ENCODE measurements at places on chromosomes 5 and 9. TPM values are rescaled to one million over a fixed set of nuclear protein-coding genes. Genes with fewer than 3 reads are reported as not detected.

DNA sequence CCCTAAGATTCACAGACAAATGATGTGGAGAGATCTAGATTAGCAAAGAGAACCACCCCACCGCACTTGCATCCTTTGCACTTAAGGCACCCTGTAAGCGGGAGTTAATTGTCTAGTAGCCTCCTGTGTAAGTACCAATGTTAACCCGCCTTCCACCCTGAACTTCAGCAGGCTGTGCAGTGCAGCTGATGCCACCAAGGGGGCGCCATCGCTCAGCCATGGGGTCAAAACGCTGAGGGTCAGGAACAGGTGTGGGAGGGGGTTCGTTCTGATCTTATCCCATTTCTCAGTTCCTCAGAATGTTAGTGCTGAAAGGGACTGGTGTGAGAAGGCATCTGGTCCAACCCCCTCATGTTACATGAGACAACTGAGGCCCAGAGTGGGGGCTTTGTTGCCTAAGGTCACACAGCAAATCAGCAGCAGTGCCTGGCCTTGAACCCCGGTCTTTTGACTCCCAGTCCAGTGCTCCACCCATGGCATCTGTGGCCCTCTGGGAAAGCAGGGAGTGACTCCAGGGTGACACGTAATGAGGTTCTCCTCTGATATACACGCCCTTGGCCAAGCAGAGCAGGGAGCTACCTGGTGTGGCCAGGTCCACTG, 57.3 kb downstream of the CYFIP2 start:
- DNase-seq: no peak

DNA sequence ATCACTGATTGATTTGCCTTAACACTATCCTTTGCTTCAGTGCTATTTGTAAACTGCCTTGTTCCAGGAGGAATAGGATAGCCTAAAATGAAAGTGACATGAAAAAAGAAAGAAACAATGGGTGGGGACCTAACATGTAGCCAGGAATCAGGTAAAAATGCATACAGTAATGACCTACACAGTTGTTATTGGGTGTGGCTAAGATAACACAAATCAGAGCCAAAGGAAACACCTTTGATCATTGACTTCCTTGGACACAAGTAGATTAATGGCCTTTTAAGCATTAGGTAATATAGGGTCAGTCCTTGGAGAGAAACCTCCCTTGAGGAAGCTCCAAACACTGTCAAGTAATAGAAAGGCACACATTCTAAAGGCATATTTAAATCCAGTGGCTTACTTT, 220.4 kb downstream of the TRPM3 start:
- no peak for DNase-seq

- no peak for DNase-seq
Observed at GRCh38 chr9:10005206-10005605, 607.6 kb downstream of the PTPRD start.

DNA sequence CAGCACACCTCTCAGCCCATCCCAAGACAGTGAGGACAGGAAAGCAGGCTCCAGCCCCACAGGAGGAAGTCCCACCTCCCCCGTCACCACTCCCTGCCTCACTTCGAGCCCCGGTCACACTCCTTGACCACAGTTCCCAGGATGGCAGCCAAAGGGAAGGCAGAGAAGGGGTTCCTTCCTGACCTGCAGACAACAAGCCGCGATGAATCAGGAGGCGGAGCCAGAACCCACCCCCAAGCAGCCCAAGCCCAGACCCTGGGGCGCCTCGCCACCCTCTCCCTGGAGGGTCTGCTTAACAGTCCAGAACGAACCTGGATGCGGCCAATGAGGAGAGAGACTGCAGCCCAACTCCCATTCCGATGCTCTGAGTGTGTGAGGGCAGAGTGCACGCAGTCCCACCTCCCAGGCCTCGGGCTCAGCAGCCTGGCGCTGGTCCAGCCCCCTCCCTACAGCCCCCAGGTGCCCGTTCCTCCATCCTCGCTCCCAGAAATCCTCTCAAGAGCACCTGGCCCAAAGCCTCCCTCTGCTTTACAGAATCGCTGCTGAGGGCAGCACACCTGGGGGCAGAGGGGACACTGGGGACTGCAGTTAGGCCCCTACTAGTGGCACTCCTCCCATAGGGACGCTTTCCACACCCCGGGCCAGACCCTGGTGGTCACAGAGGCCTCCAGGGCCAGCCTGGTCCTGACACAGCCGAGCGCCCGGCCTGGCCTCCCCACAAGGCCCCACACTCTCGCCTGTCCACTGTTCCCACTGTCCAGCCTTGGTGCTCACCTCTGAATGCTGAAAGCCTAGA, 69.6 kb upstream of the LRRTM2 start:
- no peak for DNase-seq

GRCh38 chr9:132775720-132776119, 102.4 kb downstream of the AK8 start:
- DNase-seq: no peak

The PRUNE2 gene
- total RNA-seq: 83.9 TPM

GRCh38 chr5:21831145-21831787, 1021.9 kb downstream of the CDH12 start:
- no peak for DNase-seq

DNA sequence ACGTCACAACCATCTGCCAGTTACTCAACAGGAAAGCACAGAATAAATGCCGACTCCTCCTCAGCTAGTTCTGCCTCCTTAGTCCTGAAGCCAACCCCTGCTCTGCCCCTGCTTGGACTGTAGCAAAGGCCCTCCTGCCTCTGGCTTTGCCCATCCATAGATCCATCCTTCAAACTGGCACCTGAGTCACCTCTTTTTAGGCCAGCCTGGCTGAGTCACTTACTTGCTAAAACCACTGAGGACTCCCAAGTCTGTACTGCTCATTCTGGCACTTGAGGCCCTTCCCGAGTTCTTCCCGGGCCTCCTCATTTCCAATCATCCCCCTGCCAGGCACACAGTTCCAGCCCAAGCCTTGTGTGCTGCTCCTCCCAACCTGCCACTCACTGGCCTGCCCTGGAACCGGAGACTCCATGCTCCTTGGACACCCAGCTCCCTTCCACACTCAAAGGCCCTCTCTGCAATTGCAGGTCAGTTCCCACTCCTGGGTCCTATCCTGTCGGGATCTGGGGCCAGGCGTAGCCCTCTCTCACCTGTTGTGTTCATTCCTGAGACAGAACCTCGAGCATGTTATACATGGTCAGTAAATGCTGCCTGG, 220.1 kb downstream of the DAB2IP start:
- no peak for DNase-seq

GRCh38 chr5:90402521-90403255, 6.9 kb downstream of the CETN3 start:
- no peak for DNase-seq

DNA sequence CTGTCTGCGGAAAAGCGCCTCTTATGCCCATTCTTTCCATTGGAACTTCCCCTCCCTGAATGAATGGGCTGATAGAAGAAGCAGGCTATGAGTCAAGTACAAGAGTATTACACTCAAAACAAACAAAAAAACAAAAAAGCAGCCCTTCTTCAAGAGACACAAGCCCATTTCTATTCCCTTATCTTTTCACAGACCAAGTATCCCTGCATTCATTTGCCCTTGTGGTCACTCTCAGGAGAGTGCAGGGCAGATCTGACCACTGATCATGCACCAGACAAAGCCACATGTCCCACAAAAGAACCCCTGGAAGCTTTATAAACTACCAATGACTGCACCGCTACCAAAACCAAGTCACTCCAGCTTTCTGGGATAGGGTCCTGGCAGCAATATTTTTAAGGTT, 262.5 kb upstream of the TAS2R1 start:
- DNase-seq: no peak

The LCN2 gene
- total RNA-seq: 1.9 TPM

DNA sequence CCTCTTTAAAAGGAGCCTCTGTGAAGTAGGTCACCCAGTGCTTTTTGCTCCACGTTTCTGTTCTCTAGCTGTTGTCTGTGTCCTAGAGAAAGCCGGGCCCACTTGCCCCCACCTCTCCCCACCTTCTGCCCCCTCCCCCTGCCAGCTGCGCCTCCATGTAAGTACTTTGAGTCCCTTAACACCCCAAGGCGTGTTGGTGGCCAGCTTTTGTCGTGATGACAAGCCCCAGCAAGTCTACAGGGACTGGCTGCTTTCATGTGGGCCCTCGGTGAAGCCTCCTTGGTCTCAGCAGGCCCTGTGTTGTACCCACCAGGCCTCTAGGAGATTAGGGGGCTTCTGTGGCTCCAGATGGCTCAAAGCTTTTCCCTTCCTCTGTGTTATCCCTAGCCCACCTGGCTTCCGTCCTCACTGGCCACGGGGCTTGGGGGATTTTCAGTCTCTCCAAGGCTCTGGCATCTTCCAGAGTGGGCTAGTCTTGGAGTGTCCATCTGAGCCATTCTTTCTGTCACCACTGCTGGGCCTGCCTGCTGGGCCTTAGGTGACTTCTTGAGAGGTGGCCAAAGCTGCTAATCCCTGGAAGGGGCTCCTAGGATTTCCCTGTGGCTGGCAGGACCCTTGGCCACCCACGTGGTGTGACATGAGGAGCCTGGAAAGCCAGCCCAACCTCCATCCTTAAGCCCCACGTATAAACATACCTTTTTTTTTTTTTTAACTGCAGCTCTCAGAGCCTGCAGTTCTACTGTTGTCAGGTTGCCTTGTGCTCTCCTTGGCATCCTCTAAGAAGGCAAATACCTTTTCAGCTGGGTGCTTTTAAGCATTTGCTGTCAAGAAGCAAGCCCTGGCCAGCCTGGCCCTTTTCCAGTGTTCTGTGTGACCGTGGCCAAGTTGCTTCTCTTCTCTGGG, 1.1 kb upstream of the NDST1 start:
- no peak for DNase-seq

- no peak for DNase-seq
Observed at GRCh38 chr5:122429545-122430318, 117.7 kb downstream of the SNCAIP start.

- no peak for DNase-seq
Observed at GRCh38 chr5:44845777-44846176, 37.0 kb downstream of the MRPS30 start.

GRCh38 chr5:98498028-98498427, 275.4 kb upstream of the RGMB start:
- no peak for DNase-seq

DNA sequence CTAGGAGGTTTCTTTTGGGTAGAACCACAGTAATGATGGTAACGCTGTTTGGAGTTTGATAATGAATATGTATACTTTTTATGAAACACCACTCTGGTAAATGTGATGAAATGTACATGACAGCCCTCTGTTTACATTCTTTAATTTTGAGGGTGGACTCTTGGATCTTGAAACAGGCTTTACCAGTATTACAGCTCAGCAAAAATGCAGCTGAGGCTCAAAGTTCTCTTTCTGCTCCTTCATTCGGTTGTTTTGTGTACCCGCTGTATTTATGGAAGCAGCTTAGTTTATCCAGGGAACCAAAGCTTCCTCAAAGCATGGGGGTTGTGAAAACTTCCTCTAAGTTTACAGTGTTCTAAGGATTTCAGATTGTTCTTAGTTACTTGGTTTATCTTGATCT, 11.1 kb downstream of the GAPVD1 start:
- DNase-seq: no peak

The OTULINL gene
- 13.0 TPM for total RNA-seq

DNA sequence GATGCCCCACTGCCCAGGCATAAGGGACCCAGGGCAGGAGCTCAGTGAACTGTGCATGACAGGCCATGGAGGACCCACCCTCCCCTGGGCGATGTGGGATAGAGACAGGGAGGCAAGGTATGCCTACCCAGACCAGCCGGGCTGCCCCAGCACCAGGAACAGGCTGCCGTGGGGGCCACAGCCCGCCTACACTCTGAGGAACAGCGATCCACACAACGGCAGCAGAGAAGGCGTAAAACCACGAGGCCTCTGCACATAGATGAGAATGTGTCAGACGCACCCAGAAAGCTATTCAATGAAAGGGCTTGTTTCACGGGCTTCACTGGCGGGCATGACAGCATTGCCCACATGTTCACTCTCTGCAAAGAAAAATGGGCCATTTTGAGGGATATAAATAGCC, 49.5 kb downstream of the SEMA4D start:
- no peak for DNase-seq

DNA sequence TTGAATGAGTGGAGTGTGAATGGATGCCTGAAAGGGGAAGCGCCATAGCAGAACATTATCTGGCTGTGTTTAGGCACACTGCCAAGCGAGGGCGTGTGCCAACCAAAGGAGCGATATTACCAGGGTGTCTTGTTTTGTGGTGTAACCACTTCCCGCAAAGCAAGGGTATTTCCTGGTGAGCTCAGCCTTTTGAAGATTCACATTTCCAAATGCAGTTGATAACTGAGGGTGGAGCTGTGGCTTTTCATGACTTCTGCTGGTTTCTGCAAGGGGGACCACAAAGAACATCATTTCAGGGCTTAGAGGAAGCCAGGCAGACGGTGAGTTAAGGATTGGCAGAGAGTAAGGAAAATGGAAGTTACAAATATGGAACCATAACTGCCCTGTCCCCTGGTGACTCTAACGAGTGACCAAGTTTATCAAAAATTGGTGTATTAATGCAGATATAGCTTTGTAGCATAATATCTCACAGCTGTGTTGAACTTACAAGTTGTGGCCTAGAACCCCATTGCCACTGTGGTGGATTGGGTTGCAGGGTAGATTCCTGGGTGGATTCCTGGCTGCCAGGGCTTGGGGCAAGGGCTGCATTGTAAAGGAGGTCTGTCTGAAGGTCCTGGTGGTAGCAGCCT, 71.4 kb downstream of the RALGPS1 start:
- DNase-seq: no peak

DNA sequence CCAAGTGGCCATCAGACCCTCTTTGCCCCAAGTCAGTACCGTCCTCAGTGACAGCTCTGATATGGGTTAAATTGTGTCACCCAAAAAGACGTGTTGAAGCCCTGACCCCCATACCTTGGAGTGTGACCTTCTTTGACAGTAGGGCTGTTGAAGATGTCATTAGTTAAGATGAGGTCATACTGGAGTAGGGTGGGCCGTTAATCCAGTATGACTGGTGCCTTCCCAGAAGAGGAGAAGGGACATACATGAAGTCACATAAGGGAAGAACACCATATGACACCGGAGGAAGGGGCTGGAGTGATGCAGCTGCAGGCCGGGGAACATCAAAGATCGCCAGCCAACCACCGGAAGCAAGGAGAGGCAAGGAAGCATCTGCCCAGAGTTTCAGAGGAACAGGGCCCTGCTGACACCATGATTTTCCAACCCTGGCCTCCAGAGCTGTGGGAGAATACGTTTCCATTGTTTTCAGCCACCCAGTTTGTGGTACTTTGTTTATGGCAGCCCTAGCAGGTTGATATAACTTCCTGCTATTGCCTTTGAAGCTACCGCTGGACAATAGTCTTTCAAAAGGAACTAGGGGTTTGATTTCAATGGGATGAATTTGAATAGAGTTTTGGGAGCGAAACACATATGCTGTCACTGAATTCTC, 36.4 kb upstream of the CPEB4 start:
- no peak for DNase-seq

- no peak for DNase-seq
Observed at GRCh38 chr5:22998774-22999173, 145.6 kb upstream of the CDH12 start.

DNA sequence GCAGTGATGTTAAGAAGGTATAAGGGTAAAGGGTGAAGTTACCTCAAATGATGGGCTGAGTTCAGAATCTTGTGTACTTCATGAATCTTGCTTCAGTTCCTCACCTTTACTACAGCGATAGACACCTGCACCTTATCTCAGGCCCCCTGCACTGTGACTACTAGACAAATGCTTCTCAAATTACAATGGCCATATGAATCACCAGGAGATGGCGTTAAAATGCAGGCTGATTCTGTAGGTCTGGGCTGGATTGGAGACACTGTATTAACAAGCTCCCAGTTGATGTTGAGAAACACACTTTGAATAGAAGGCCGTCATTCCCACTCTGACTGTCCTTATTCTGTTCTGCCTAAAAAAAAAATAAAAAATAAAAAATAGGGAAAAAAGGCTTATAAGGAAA, 29.8 kb downstream of the TARS1 start:
- no peak for DNase-seq

GRCh38 chr9:109726119-109726518, 53.9 kb upstream of the PALM2AKAP2 start:
- no peak for DNase-seq

The SOX30 gene
- total RNA-seq: not detected

Measured in urinary bladder (tissue), 4 donors.